Stimulated activated CD4-positive, alpha-beta T cell treated with anti-CD3 and anti-CD28 coated beads, Interleukin-12 subunit alpha, Interleukin-12 subunit beta, amount 100 ng/mL, for 48 hours (primary cell): ENCODE measurements at places on chromosomes 3 and 15.

- DNase-seq, result no peak
Observed at GRCh38 chr15:23616536-23616935, 31.1 kb downstream of the MAGEL2 start.

DNA sequence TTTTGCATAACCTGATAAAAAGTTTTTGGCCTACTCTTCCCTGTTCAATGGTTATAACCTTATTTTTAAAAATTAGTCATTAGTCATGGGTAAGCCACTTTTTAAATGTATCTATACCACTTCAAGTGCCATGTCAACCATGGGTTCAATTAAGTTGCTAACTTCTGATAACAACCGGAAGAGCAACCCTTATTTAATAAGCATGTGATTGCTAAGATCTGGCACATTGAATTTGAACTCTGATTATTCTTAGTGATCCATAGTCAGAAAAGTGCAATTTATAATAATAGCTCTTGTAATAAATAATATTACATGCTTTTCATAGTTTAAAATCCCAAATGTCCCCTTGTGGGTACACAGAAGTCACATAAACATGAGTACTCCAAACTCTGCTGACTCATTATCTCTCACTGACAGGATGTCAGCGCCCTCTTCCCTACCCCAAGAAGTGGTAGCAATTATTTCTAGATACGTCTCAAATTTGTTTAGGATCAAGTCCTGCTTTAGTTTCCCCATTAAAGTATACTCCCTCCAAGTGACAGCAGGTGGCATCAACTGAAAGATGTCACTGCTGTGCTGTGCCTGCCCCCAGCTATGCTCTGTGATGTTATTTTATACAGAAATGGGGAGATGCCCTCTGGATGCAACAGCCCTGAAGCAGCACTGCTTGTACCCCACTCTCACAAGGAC, 18.6 kb downstream of the SAMD7 start:
- DNase-seq, result no peak

GRCh38 chr15:87619161-87619960, 637.2 kb downstream of the NTRK3 start:
- DNase-seq, result no peak

DNA sequence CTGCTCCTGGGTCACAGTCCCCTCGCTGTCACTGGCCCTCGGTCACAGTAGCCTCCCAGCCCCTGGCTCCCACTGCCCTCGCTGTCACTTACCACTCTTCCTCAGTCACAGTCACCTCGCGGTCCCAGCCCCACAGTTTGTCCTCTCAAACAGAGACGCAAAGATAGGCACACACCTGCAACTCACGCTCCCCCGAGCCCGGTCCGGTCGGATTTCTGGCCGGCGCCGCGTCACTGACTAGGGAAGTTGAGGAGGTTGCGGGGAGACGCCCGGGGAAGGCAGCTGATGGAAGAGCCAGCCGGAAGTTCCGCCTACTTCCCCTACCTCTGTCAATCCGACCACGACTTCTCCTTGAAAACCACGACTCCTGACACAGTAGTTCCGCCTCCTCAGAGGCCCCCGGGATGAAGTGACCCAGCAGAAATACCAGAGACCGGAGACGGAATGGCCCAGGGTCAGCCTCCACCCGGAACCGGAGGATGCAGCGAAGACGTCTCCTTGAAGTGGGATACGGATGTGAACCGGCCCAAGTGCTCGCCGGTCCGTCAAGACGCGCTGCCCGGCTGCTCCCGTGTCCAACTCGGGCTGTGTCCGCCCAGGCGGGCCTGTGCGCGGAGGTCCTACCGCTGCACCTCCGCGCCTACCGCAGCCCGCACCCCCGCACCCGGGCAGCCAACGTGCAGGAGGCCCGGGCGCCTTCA, at the start of gene PCYT1A:
PCYT1A (minus strand) TSS at position 287 of the 701 bp plus-strand sequence. CDS start 17,195 bp downstream, outside the sequence.
- peak; percentile 74 for DNase-seq

- DNase-seq, result no peak
Observed at GRCh38 chr3:155646669-155647068, 98.2 kb downstream of the PLCH1 start.

DNA sequence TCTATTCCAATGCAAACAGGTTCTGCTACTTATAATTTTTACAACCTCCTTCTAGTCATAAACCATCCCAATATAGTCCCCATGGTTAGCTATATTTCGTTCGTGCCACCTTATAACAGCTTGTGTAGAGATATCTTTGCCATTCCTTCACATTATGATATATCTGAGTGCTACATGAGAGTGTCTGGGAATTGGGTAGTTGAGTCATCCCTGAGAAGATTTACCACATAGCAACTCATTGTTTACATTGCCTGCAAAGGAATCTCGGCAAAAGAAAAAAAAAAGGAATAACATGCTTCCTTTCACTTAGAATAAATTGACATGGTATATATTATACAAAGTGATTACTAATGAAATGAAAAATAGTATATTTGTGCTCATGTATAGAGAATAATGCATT, 86.0 kb upstream of the VGLL3 start:
- no peak for DNase-seq

GRCh38 chr15:99550077-99550476, 15.7 kb upstream of the MEF2A start:
- no peak for DNase-seq

DNA sequence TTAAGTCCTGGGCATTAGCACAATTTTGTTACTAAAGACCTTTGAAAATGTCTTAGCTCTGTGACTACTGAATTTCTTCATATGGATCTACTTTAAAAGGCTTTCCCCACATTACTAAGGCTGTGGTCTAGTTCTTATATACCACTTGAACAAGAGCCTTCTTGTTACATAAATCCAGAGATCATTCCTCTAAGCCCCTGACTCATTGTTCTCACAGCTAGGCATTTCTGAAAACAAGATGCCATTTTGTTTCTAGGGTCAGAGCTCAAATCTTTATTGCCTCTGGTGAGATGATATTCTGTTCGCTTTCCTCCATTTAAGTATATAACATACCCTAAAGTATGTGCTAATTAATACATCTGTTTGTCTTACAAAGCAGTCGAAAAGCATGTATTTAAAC, 29.8 kb upstream of the LPP start:
- no peak for DNase-seq

- DNase-seq, result no peak
Observed at GRCh38 chr15:99954361-99955180, 221.3 kb upstream of the LYSMD4 start.

GRCh38 chr3:150132101-150132749, 161.5 kb upstream of the PFN2 start:
- no peak for DNase-seq

DNA sequence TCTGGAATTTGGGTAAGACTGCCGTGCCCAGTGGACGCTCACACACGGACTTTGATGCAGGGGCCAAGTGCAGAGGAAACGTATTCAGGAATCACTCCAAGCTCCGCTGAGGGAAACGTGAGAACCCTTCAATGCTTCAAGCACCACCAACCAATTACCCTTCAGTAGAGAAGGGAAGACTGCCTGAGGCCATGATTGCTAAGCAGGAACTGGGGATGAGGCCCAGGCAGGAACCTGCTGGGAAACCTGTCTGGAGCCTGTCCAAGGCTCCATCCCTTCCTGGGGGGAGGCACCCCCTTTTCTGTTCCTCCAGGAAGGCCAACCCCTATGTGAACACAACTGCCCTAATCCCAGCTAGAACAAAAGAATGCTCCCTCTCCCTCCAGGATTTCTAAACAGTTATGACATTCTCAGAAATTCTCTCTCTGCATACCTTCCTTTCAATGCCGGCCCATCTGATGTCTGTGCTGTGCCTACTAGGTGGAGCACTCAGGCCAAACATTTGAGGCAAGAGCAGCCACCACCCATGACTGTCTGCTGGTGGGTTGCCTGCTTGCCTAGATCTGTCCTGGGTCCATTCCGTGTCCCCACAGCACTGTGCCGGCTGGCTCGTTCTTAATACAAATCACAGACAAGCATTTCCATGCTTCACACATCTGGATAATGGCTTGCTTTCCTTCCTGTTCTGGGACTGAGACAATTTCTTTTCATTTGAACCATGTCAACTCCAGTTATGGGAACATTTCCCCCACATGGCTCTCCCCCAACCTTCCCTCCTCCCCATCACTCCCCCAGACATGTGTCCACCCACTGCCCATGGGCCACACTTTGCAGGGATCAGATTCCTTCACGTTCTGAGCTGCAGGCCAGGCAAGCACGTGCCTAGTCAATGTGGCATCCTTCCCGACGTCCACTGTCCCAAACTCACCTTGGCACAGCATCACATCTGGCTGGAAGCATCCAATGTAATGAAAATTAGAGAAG, 149.4 kb downstream of the ADAMTS17 start:
- DNase-seq, result no peak

GRCh38 chr3:147119989-147120388, 286.4 kb downstream of the ZIC4 start:
- DNase-seq, result no peak

DNA sequence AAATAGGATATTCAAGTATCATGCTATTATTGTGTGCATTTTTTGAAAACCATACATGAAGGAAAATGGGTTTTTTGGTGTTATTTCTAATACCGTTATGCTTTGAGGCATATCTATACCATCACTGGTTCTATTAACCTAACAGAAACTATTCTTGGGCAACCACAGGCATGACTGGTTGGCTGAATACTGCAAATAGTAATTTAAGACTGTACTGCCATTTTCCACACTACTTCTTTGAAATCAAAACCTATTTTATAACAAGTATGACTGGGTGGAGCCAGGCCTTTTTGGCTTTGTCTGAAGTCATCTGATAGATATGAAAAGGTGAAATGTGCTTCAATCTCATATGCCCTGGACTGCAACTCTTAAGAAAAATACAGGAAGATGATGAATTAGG, 115.1 kb downstream of the ULK4 start:
- DNase-seq, result no peak

DNA sequence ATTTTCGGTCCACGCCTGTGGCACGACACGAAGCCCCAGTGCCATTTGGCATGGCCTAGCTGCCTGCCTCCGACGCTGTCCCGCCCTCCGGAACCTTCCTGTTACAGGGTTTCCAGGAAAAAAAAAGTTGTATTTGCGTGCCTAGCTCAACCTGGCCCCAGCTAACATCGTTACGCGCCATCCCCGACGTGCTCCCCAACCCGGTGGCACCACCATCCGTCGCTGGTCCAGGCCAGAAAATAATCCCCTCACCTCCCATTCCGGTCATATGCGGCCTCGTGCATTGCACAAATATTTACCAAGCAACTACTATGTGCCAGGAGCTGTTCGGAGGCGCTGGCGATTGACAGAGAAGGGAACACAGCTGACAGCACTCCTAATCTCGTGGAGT, 1.4 kb upstream of the CYP1A1 start:
- DNase-seq, result no peak

- DNase-seq, result no peak
Observed at GRCh38 chr3:142973217-142974009, 9.9 kb upstream of the PAQR9 start.

DNA sequence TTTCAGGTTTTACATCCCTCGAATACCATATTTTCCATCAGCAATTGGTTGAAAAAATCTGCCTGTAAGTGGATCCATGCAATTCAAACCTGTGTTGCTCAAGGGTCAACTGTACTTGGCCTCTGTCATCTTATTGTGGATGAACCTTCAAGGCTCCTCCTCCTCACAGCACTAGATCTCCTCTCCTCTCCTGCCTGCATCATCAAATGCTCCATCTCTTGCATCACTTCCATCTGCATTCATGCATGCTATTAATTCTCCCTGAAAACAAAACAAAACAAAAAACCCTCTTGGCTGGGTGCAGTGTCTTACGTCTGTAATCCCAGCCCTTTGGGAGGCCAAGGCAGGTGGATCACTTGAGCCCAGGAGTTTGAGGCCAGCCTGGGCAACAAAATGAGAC, 10.1 kb downstream of the BCL2L10 start:
- DNase-seq, result no peak

GRCh38 chr3:170982733-170983132, 43.8 kb downstream of the SLC2A2 start:
- DNase-seq, result no peak

GRCh38 chr3:145649368-145649887, 511.6 kb downstream of the PLOD2 start:
- DNase-seq, result no peak

GRCh38 chr3:64431526-64432091, 206.3 kb upstream of the PRICKLE2 start:
- DNase-seq, result no peak

- DNase-seq, result no peak
Observed at GRCh38 chr15:80545078-80545477, 140.9 kb downstream of the ARNT2 start.

DNA sequence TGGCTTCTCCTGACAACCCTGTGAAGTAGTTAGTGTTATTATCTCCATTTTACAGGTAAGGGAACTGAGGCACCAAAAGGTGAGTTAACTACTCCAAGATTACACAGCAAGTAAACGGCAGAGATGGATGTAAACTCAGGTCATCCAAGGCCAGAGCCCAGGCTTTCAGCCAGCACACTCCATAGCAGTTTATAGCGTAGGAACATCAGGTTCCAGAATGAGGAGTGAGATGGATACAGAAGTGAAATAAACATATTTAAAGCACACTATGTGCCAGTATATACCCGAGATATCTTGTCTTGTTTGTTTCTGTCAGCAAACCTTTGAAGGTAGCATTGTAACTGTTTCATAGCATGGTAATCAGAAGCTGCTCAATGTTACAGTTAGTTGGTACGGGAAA, 279.0 kb downstream of the OXSM start:
- DNase-seq, result no peak

DNA sequence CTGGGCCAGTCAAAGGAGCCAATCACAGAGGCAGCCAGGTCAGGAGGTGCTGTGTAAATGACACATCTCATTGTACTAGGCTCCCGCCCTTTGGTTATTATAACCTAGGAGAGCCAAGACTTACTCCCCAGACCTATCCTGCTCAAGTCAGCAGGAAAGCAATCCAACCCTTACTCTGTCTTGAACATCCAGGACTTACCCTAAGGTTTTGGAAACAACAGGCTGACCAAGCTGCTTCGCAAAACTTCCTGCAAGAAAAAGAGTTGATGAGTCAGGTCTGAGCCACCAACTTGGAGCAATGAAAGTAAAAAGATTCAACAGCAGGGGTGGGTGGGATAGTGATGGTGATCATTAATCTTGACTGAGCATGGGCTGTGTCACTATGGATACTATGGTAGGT, 144.4 kb downstream of the MYLK start:
- DNase-seq, result no peak

- no peak for DNase-seq
Observed at GRCh38 chr3:129919806-129920205, 26.3 kb upstream of the TMCC1 start.

GRCh38 chr3:185280572-185281365, 26.9 kb upstream of the EHHADH start:
- no peak for DNase-seq

- no peak for DNase-seq
Observed at GRCh38 chr3:175212896-175213295, 353.8 kb downstream of the NAALADL2 start.

- no peak for DNase-seq
Observed at GRCh38 chr3:43288850-43289249, 2.5 kb downstream of the SNRK start.
